Renal cortical epithelial cell (primary cell): ENCODE measurements at places on chromosomes 7 and 10.

- peak; percentile 82 for DNase-seq
Observed at GRCh38 chr10:32346134-32346550, 816 bp downstream of the EPC1 start.

DNA sequence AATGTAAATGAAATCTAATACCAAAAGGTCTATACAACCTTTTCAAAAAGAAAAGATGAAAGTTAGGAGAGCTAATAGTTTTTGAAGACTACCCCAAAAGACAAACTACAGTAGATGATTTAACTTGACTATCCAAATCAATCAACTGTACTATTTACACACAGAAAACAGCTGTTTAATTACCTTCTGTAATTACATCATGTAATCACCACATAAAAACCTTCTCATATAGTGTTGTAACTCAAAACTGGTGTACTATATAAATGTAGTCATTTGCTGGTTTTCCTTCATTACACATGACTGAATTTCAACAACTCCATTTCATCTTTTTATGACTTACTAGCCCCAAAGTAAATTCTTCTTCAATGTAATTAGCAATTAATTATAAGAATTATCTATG is 4.5 kb downstream of the RTKN2 start:
- DNase-seq = no peak

DNA sequence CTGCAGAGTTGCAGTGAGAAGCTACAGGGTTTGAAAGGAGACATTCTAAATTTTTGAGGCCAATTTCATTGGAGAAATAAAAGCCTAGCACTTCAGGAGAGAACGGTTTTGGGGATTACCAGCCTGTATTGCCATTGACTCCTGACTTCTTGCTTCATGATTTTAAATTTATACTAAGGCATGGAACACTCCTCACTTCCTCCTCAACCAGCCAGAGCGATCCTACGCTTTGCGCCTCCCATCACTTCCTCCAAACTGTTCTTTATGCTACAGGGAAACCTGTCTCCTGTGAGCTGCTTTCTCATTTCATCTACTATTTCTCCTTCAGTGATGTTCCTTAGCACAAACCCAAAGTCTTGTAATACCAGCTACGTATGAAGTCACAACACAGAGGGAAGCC is 495.1 kb downstream of the SUGCT start:
- no peak for DNase-seq

GRCh38 chr10:5981529-5981928 is 4.2 kb upstream of the IL15RA start:
- no peak for DNase-seq

- peak; percentile 26 for DNase-seq
Observed at GRCh38 chr7:7178081-7178480, 4.3 kb upstream of the C1GALT1 start.
